ENCODE measurements at places on chromosomes 2 and 18.

DNA sequence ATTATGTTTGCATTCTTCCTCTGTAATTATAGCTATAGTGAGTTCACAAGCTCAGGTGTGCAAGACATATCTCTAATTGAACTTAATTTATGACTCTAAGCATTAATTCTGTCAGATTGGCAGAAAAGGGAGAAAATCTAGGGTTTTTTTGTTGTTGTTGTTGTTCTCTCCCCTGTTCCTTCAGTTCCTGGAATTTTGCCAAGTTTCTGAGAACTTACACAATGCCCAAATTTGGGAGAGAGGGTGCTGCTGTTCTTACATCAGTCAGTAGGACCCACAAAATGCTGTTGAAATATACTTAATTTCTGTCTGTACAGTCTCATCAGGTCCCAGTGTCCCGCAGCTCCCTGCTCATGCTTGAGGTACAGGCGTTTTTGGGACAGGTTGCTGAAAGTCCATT, 221.8 kb upstream of the RBMS1 start:
- DNase-seq = no peak

DNA sequence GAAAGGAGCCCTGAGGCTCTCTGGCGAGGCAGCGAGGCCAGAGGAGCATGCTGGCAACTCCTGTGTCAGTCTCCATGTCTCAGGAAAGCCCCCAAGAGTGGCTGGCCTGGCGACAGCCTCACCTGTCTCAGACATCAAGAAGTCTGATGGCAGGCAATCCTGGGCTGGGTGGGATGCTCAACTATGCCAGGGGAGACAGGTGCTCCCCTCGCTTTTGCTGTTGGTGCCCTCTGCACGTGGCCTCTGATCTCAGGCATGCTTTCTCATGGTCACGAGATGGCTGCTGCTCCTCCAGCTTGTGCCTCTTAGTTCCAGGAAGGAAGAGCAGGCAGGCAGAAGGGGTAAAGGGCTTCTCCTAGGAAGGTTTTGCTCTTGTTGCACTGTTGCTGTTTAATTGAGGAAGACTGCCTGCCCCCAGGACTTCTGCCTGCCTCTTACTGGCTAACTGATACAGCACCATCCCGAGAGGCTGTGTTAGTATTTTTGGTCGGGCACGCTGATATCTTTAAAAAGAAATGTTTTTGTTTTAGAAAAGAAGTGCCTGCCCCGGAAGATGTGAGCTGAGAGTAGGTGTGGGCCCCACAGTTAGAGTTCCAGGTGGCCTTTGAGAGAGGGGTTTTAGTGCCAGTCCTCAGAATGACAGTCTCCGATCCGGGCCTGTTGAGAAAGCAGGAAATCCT, 344.8 kb upstream of the HS6ST1 start:
- DNase-seq = no peak

- DNase-seq = no peak
Observed at GRCh38 chr2:134416637-134417036, 162.8 kb downstream of the MGAT5 start.

- no peak for DNase-seq
Observed at GRCh38 chr18:60552948-60553347, 180.4 kb upstream of the MC4R start.

- no peak for DNase-seq
Observed at GRCh38 chr18:58822944-58823343, 41.7 kb upstream of the ZNF532 start.
